Suprapubic skin (tissue), 4 donors: ENCODE measurements at places on chromosomes 4 and X. TPM values are rescaled to one million over a fixed set of nuclear protein-coding genes. Genes with fewer than 3 reads are reported as not detected.

DNA sequence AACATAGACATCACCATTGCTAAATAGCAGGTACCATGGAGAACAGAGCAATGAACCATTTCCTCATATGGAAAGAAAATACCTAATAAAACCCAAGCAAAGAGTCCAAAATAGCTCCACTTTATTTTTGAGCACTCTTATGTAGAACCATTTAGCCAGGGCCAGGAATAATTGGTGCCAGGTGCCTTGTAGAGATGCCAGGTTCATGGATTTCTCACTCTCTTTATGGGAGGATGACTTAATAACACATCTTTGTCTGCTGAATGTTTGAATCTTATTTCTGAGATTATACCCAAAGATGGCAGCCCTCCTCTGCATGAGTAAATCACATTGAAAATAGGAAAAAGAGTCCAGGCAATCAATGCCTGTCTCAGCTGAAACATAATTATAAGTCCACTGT lies 212.3 kb upstream of the SFRP2 start:
- DNase-seq, result no peak
- no peak overlapping the region for H3K4me3 ChIP-seq
- H3K36me3 ChIP-seq, result no peaks in the 10 kb centered on the region

The TEX13C gene
- total RNA-seq, result not detected

GRCh38 chrX:77561372-77561771 lies 114.2 kb downstream of the FGF16 start:
- H3K4me3 ChIP-seq, result no peak overlapping the region
- no peaks in the 10 kb centered on the region for H3K4me1 ChIP-seq
- H3K36me3 ChIP-seq, result no peaks in the 10 kb centered on the region
- no peak for DNase-seq

GRCh38 chr4:23888421-23889319 lies 1.2 kb downstream of the PPARGC1A start:
- DNase-seq, result no peak
- H3K4me3 ChIP-seq, result peak overlapping the region; percentile 52
- H3K27ac ChIP-seq, result peak overlapping the region; percentile 81
- peaks cover 33% of the 10 kb centered on the region for H3K4me1 ChIP-seq

DNA sequence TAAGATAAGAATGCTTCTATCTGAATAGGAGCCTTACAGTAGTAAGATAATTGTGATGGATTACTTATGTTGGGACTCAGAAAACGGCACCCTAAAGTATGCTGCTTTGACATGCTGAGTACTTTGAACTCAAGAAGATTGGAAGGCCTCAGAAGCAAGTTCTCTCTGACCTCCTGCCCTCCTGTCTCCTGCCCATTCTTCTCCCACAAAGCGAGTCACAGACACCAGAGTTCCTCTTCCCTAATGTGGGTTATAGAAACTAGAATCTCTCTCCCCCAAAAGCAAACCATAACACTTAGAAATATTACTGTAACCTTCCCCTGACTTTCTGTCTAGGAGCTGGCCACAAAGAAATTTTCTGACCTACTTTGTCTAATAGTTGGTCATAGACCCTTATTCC lies 76.5 kb downstream of the DDIT4L start:
- no peaks in the 10 kb centered on the region for H3K27me3 ChIP-seq
- H3K27ac ChIP-seq, result no peak overlapping the region
- H3K4me1 ChIP-seq, result no peaks in the 10 kb centered on the region
- no peak overlapping the region for H3K4me3 ChIP-seq
- DNase-seq, result no peak
- no peaks in the 10 kb centered on the region for H3K36me3 ChIP-seq

The SUPT20HL1 gene
- not detected for total RNA-seq

DNA sequence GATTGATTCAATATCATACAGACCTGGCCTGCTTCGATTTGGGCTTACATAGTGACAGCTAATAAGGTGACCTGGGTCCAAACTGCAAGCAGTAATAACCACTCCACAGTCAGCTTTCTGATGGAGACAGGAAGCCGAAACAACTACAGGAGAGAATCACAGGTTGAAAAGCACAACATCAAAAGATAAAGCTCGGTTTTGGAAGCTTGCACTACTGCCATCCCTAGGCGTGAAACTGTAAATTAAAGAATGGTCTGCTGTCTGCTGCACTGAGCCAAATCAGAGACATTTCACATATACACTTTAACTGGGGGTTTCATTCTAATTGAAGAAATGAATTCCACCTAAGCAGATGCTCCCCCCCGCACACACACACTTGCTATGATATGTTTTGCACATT lies 116.3 kb downstream of the DHX15 start:
- H3K4me3 ChIP-seq, result no peak overlapping the region
- DNase-seq, result no peak
- peaks cover 41% of the 10 kb centered on the region for H3K4me1 ChIP-seq
- no peak overlapping the region for H3K27ac ChIP-seq
- no peaks in the 10 kb centered on the region for H3K36me3 ChIP-seq

GRCh38 chr4:176413171-176413570 lies 93.4 kb downstream of the SPCS3 start:
- no peak overlapping the region for H3K27ac ChIP-seq
- DNase-seq, result no peak
- no peaks in the 10 kb centered on the region for H3K27me3 ChIP-seq
- no peaks in the 10 kb centered on the region for H3K4me1 ChIP-seq
- H3K4me3 ChIP-seq, result no peak overlapping the region

GRCh38 chrX:19543951-19544381 lies 28.7 kb upstream of the MAP3K15 start:
- no peak overlapping the region for H3K27ac ChIP-seq
- H3K4me1 ChIP-seq, result no peaks in the 10 kb centered on the region
- H3K4me3 ChIP-seq, result no peak overlapping the region

DNA sequence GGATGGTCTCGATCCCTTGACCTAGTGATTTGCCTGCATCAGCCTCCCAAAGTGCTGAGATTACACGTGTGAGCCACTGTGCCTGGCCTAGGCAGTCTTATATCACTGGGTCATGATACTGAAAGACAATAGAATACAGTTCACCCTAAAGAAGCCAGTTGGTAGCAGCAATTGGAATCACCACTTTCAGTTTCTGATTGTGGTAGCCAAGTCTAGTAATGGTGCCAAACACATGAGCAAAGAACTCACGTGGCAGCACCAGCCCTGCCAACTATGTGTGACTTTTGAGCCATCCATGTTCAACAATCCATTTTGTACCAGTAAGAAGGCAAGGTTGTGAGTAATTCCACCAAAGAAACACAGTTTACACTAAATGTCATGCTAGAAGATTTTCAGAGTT lies 548.4 kb downstream of the KLHL13 start:
- no peak overlapping the region for H3K27ac ChIP-seq
- H3K27me3 ChIP-seq, result no peaks in the 10 kb centered on the region
- no peaks in the 10 kb centered on the region for H3K4me1 ChIP-seq
- no peaks in the 10 kb centered on the region for H3K36me3 ChIP-seq

- H3K27me3 ChIP-seq, result no peaks in the 10 kb centered on the region
- H3K4me3 ChIP-seq, result no peak overlapping the region
- H3K4me1 ChIP-seq, result no peaks in the 10 kb centered on the region
- H3K36me3 ChIP-seq, result no peaks in the 10 kb centered on the region
- no peak for DNase-seq
Measured at GRCh38 chrX:105475801-105476200, 255.3 kb upstream of the TEX13A start.

DNA sequence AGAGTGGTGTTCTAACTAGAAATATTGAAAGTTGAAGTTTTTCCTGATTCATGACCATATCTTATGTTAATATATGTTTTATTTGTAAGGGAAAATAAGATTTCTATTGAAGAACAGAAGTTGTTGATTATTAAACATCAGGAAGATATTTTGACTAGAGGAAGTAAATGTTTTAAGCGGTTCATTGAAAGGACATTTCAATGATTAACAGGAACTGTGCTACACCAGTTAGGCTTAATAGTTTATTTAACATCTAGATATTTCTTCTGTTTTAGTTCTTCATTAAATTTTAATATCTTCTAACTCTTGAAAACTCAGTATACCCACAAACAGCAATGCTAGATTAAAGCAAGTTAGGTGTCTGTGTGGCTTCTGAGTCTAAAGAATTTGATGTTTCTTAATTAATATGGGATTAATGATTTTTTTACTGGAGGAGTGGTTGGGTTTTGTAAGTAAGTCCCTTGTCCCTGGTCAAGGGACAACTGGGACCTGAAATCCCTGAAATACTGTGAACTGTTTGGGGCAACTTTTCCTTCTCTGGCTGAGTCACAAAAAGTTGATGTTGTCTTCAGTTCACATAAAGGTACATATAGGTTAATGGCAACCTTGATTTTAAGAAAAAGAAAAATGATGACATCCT lies 42.9 kb upstream of the CYP4V2 start:
- no peak overlapping the region for H3K4me3 ChIP-seq
- H3K27ac ChIP-seq, result no peak overlapping the region
- no peaks in the 10 kb centered on the region for H3K36me3 ChIP-seq

DNA sequence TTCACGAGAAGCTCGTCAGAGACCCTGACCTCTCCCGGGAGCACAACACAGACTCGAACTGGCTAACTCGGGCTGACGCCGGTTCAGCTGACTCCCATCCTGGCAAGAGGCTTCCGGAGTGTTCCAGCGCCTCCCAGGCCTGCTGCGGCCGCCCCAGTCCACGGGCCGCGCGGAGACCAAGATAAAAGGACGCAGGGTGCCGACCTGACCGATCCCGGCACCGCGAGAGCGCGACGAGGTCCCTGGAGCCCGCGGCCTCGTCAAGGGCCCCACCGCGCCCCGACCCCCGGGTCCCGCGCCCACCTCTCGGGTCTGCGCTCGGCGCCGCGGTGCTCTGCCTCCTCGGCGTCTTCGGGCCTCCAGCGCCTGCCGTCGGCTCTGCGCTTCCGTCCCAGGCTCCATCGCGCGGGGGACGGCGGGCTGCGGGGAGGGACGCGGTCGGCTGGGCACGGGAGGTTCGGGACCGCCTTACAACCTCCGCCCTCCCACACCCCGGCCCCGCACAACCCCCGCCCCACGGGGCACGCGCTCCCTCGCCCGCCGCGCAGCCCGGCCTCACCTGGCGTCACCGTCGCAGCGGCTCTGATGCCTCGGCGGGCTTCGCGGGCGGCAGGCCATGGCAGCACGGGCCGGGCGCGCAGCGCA lies 426 bp downstream of the SLBP start:
- H3K36me3 ChIP-seq, result peaks cover 3% of the 10 kb centered on the region
- H3K27ac ChIP-seq, result peak overlapping the region; percentile 99
- no peak for DNase-seq
- H3K27me3 ChIP-seq, result no peaks in the 10 kb centered on the region
- H3K4me1 ChIP-seq, result peaks cover 65% of the 10 kb centered on the region
- peak overlapping the region; percentile 87 for H3K4me3 ChIP-seq

The AGA gene
- 27.9 TPM for total RNA-seq

The RTL5 gene
- 1.3 TPM for total RNA-seq

The UGT2A1 gene
- total RNA-seq, result 1.6 TPM

DNA sequence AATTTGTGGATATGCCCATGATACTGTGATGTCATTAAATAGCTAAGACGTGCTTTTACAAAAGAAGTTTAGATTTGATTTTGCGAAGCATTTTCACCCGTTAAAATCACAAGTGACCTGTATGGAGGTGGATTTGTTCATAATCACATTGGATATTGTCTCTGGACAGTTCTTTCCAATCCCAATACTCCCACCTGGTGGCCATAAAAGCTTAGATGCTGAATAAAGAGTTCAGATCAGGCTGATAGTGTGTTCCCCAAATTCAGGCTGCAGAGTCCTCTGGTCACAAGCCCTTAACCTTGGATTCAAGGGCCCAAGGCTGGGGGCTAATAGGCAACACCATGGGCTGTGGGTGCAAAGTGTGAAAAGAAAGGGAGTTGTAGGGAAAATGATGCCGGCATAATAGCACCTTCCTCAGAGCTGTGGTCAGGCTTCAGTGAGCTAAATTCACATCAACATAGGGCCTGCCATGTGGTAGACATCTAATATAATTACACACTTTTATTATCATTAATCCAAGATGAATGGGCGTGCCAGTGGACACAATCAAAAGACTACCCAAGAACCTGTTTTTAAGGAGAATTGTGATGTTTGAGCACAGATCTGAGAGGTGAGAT lies 28.1 kb downstream of the SMIM43 start:
- no peak for DNase-seq
- no peaks in the 10 kb centered on the region for H3K4me1 ChIP-seq
- no peak overlapping the region for H3K4me3 ChIP-seq

The TCEAL7 gene
- total RNA-seq, result 0.72 TPM

- no peak overlapping the region for H3K27ac ChIP-seq
- H3K4me3 ChIP-seq, result no peak overlapping the region
- H3K36me3 ChIP-seq, result no peaks in the 10 kb centered on the region
- no peaks in the 10 kb centered on the region for H3K4me1 ChIP-seq
Measured at GRCh38 chrX:98299785-98300184, 1416.1 kb downstream of the RPA4 start.

DNA sequence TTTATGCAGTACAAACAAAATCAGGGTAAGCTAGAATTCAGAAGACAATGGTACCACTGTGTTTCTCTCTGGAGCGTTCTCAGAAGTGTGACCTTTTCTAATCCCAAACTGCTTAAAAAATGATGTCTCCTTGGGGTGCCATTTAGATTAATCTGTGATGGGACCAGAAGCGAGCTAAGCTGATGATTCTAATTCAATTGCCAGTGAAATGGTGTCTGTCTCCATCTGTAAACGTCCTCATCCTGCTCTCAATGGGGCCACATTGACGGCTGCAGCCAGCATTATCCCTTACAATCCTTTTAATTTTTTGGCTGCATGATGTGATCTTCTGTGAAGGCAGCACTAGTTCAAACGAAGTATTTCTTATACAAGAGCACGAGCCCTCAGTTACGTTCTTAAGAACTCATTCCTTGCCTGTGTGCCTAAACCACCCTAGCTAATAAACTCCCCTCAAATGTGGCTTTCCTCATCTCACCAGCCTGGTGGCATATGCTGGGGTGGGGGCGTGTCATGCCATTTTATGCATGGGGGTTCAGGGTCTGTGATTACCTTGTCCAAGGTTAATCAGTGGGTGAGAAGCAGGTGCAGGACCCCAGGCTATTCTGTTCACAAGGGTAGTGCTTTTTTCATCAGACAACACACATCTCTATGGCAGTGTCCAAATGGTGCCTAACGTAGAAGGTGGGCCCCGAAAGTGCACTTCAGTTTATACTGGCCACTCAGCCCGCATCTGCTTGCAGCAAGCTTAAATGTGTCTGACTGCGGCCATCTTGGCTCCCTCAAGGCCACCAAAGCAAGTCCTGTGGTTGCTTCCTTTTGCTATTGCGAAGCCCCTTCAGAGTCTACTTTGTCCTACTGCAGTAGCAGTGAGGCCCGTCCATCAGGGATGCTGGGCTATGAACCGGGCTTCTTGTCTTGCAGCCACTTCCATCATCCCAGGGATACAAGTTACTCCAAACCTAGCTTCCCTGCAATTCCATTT lies 45.7 kb upstream of the SLC2A9 start:
- peaks cover 9% of the 10 kb centered on the region for H3K4me1 ChIP-seq
- peaks cover 8% of the 10 kb centered on the region for H3K36me3 ChIP-seq
- H3K4me3 ChIP-seq, result no peak overlapping the region
- no peaks in the 10 kb centered on the region for H3K27me3 ChIP-seq

The RBM41 gene
- total RNA-seq, result 29.7 TPM

The GABRG1 gene
- total RNA-seq, result not detected

The FANCB gene
- 0.86 TPM for total RNA-seq

DNA sequence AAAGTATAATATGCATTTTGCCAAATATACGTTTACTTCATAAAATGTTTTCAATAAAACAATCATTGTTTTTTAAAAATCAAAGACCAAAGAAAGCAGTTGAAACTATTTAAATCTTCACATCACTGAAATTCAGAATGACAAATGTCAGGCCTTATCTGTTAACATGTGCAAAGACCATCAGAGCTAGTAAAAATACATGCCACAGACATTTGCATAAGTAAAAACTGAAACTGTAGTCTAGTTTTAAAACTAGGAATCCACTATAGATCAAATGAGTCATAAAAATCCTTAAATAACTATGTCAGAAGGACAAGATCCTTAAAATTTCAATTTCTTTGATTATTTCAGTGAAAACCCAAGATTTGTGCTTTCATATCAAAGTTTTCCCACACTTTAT lies 24.8 kb downstream of the KLHL15 start:
- no peaks in the 10 kb centered on the region for H3K27me3 ChIP-seq
- H3K36me3 ChIP-seq, result peaks cover 4% of the 10 kb centered on the region
- no peak overlapping the region for H3K4me3 ChIP-seq
- no peaks in the 10 kb centered on the region for H3K4me1 ChIP-seq
